ENCODE measurements at places on chromosomes 16 and 17. TPM values are rescaled to one million over a fixed set of nuclear protein-coding genes. Genes with fewer than 3 reads are reported as not detected.
A peak's percentile ranks its signal among the peaks of the same experiment; 100 is the strongest.

GRCh38 chr16:8905795-8906591 is 23.8 kb downstream of the LITAFD start:
- DNase-seq, result no peak

- no peak for DNase-seq
Observed at GRCh38 chr16:50558913-50559312, 10.7 kb downstream of the NKD1 start.

DNA sequence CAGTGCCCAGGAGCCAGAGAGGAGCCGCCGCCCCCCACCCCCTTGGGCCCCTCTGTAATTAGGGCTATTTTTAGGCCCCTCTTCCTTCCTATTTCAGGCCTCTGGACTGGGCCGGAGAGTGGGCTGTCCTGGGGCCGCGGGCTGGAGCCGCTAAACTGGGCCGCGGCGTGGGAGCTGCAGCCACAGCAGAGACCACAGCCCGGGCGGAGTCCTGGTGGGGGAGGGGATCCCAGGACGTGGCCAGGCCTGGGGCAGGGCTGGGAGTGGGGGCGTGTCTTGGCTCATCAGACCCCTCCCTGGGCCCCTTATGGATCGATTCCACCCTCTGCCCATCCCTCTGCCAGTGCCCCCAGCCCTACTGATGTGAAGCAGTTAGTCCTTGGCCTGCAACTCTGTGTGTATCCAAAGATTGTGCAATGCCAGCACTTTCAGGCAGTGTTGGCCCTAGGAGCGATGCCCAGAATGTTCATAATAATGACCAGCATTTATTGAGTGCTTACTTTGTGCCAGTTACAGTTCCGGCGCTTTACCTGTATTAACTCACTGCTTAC is 15.0 kb upstream of the TAC4 start:
- no peak for DNase-seq

GRCh38 chr16:29726845-29727377 is 18.9 kb downstream of the C16orf54 start:
- DNase-seq, result no peak

Gene LGALS9B
- total RNA-seq, result 40.8 TPM

DNA sequence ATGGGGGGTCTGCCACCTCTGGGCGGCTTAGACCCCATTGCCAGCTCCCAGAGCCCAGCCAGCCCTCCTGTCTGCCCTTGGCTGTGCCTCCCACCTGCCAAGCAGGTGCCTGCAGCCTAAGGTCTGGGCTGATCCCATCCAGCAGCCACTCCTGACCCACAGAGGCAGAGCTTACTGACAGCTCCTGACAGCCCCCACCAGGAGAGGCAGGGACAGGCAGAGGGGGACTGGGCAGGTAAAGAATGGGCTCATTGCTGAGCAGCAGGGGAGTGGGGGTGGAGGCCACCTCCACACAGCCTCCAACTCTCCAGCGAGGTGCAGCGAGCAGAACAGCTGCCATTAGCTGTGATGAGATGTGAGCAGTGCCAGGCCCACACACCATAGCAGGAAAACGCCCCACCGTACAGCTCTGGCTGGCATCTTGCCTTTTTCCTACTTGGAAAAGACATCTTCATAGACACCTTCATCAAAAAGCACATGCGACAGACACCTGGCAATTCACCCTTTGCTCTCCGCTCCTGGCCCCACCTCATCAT is 164.4 kb downstream of the C16orf78 start:
- no peak for DNase-seq

DNA sequence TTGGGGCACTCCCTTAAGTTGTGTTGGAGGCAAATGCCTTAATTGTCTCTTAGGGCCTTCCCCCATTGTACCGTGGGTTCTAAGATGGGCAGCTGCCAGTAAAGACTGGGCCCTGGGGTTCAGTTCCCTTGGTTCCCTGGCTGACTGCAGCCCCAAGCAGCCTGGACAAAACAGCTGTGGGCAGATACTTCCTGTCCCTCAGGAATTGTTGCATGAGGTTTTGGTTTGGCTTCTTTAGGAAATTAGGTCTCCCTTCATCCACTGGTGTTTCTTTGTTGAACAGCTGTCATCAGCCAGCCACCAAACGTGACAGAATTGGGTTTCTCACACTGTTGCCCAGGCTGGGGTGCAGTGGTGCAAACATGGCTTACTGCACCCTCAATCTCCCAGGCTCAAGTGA is 42.0 kb upstream of the ETV4 start:
- DNase-seq, result no peak

Gene EFTUD2
- total RNA-seq, result 178 TPM

DNA sequence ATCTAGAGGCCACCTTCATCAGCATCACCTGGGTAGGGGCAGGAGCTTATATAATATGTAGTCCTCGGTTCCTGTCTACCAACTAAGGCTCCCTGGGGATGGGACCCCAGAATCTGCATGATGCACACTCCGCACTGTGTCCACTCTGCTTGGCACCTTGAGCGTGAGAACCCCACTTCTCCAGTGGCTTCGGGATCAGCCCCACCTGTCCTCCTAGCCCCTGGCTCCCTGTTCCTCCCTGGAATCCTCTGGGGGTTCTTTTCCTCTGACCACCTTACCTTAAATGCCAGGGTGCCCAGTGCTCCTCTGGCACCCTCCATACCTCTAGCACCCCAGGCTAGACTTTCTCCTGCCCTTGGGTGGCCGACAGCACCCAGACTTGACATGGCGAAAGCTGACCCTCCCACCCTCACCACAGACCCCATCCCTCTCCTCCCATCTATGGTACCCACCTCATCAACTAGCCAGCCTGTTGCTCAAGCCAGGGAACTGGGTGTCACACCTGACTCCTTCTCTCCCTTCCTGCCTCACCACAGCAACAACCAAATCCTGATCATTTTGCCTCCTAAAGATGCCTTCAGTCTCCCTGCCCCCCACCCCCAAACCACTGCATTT is 2.8 kb upstream of the NXPH3 start:
- DNase-seq, result no peak

Gene DNAAF8
- not detected for total RNA-seq

DNA sequence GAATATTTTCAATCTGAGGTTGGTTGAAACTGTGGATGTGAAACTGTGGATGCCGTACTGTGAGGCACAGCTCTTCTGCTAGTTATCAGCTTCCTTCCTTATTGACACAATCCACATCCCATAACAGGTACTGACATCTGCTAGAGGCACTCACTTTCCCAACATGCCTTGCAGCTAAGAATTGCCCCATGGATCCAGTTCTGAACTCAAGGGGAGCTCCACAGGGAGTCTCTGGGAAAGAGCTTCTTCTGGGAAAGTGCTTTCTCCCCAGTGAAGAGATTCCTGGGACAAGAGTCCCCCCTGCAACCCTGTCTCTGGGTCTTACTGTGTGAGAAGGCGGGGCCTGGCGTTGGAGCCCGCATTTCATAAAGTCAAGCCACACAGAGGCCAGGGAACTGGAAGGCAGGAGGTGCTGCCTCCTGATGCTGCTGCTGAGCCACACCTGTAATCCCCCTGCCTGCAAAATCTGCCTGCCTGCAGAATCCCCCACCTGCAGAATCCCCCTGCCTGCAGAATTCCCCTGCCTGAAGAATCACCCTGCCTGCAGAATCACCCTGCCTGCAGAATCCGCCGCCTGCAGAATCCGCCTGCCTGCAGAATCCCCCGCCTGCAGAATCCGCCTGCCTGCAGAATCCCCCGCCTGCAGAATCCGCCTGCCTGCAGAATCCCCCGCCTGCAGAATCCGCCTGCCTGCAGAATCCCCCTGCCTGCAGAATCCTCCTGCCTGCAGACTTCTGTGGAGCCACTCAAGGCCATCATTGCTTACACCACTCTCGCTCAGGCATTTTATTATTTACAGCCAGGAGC is 305.4 kb downstream of the FOXL1 start:
- no peak for DNase-seq

Gene KRTAP4-5
- total RNA-seq, result not detected

DNA sequence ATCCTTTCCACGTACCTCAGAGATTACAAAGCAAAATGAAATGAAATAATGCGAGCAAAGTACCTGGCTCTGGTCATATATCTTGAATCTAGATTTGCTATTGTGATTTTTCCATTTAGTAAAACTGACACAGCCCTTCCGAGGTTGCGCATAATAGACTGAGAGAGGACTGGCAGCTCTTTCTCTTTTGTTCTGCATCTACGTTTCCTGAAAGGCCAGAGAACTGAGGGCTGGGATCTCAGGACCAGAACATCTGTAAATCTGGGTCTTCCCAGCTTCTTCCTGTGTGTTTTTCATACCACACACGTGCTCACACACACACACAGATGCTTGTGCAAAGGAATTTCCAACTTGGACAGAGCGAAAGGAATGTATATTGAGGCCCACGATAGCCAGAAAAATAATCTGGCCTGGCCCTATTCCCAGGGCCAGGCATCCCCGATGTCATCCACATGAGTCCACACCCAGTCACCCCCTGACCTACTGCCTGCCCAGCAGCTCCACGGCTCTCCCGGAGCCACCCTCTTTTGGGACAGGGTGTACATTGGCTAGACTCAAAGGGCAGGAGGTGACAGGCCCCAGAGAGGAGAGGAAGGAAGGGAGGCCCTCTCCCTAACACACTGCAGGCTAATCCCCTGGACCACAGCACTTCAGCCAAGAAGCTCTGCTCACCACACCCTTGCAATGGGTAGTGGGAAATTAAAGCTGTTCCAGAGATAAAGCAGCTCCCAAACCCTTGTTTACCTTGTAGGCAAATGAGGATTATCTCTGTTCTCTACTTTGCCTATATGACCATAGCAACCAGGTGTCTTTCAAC is 41.8 kb downstream of the NOL11 start:
- no peak for DNase-seq

DNA sequence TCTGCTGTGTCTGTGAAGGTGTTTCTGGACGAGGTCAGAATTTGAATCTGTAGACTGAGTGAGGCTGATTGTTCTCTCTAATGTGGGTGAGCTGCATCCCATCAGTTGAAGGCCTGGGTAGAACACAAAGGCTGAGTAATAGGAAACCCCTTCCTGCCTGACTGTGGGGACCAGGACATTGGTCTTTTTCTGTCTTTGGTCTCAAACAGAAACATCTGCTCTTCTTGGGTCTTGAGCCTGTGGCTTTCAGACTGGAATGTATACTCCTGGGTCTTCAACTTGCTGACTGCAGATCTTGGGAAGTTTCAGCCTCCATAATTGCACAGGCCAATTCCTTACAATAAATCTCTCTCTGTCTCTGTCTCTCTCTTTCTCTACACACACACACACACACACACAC is 19.6 kb upstream of the LRRC75A start:
- DNase-seq, result no peak

Gene SOST
- total RNA-seq, result not detected

Gene TCAP
- 2.4 TPM for total RNA-seq

DNA sequence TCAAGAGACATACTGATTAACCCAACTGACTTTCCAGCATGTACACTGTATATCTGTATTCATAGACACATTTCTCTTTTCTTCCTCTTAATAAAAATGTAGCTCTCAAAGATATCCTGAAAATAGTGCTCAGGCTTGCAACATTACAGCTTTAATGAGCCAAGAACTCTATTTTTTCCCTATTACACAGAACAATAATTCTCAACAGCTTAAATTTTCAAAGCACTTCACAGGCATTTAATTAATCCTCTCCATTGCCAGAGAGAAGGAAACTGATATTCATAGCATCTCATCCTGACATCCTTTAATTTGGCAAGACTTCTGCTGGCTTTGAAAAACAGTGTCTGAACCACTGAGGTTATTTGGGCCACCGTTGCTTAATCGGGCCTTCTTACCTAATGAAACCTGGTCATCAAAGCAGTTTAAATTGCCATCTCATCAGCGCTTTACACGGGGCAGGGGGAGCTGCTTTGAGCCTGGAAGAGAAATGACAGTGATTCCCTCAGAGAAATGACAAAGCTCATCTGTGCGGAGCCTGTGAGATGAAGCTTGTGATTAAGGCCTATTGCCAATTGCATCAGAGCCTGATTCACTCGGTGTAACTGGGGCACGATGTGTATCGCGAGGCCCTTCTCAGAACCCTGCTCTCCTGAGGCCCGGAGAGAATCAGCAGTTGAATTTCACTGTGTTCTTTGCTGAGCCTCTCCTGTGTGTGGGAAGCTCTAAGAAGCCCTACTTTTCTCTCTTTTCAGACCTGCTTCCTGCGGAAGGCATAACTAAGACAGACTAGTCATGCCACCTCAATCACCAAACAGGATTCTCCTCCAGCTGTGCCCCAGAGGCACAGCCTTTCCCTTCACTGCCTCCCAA is 8.5 kb upstream of the SIAH1 start:
- no peak for DNase-seq

GRCh38 chr16:27169511-27170071 is 33.7 kb upstream of the KDM8 start:
- DNase-seq, result peak; percentile 91

GRCh38 chr16:49488740-49489525 is 115.3 kb downstream of the C16orf78 start:
- DNase-seq, result no peak

GRCh38 chr17:39767147-39767546 is 29.4 kb downstream of the GRB7 start:
- DNase-seq, result peak; percentile 36

- DNase-seq, result no peak
Observed at GRCh38 chr16:296806-297510, 14.0 kb downstream of the PDIA2 start.

Gene CDRT15
- not detected for total RNA-seq

DNA sequence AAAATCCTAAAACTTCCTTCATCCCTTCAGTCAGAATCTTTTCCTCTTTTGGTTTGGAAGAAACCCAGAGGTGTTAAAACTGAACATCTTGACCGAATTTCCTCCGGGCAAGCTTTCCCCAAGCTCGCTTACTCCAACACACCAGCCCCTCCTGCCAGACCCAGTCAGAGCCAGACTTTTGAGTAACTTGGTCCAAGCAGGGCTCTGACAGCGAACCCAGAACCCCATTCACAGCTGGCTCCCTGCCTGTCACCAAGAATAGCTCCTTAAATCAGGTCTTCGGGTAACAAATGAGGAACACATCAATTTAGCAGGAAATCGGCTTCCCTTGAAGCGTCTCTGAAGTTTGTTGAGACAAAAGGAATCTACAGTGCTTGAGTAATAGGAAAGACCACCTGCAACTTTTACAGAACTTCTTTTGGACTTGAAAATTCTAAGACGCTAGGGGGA is 27.3 kb downstream of the GAS7 start:
- DNase-seq, result no peak

Gene C17orf50
- not detected for total RNA-seq

Gene KRTAP9-2
- total RNA-seq, result not detected

DNA sequence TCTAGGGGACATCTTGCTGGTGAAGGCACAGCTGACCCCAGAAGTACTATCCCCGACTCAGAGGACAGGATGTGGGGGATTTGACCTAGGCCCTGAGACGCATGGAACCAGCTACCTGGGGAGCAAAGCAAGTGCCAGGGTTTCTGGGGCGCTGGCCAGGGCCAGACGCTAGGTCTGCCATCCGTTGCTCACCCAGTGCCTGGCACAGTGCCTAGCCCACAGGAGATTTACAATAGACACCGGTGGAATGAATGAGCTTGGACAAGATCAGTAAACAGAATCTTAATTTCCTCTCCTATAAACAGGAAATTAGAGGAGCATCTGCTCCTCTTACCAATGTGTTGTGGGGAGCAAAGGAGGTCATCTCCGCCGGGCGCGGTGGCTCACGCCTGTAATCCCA is 5.0 kb downstream of the RPRML start:
- DNase-seq, result no peak

GRCh38 chr17:2068519-2069051 is 13.7 kb downstream of the HIC1 start:
- DNase-seq, result no peak

Gene TPPP3
- 0.66 TPM for total RNA-seq

- DNase-seq, result no peak
Observed at GRCh38 chr16:2748757-2749455, 3.5 kb upstream of the SRRM2 start.

All from natural killer cell (primary cell).